Caco-2 (cell line): ENCODE measurements at places on chromosomes 3 and 15. TPM values are rescaled to one million over a fixed set of nuclear protein-coding genes. Genes with fewer than 3 reads are reported as not detected.

DNA sequence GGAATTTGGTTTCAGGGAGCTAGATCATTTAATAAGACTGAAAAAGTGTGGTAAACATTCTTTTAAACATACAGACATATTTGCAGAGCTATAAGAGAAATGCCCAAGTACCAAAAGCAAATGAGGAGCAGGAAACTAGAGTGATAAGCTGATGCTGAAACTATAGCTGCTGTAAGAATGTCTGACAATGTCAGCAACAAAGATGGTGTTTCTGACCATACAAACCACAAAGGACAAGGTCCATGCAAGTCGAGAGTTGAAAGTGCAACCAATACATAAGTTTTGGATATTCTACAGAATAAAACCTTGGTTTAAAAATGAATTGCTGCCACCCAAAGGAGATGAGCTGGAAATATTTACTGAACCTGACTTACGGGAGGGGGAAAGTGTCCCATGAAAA, 610.2 kb downstream of the TBL1XR1 start:
- DNase-seq = no peak

DNA sequence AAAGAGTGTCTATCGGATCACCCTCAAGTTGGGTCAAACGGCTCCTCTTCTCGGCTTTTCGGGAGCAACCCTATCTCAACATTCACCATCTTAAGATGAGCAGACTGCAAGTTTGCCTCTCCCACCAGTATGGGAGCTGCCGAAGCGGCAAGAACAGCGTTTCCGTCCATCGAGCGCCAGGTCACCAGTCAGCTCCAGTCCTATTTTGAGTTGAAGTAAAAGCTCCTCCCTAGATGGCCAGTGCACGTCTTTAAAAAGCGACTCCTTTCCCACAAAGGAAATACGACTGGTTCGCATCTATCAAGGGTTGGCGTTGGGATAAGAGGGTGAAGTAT, 369 bp upstream of the U2SURP start:
- DNase-seq = no peak

- DNase-seq = no peak
Measured at GRCh38 chr15:87977907-87978306, 278.6 kb downstream of the NTRK3 start.

GREM1 gene
- 0.54 and 0.93 TPM in 2 replicates for total RNA-seq
